ENCODE measurements at places on chromosomes 6 and 20. TPM values are rescaled to one million over a fixed set of nuclear protein-coding genes. Genes with fewer than 3 reads are reported as not detected.

OTOR gene
- not detected for total RNA-seq

DNA sequence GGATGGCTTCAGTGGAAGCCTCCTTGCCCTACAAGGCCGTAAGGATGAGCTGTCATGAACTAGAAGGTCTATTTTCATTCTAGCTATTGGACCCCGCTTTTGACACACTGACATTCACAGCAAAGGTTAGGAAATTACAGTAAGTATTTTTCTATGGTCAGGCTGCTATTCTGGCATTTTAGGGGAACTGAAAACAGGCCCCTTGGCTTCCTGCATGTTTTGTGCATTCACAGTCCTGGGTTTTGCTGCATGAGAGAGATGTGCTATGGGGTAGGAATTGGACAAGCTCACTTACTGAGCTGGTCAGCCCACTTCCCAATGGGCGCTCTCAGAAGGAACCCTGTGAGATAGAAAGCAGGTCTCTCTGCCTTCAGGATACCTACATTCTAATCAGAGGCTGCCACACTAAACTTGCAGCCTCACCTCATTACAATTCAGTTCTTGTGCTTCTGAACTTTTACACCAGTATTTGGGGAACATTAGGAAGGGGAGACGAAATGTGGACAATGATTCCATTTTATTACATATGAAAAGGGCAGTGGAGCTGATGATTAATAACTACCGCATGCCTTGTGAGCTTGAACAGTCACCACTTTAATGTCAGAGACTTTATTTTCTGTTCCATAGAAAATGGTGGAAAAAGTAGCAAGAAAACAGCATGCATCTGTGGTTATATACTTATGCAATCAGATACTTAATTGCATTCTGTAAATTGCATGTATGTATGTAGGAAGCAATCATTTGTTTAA, 86.6 kb upstream of the TAB2 start:
- DNase-seq = no peak

- DNase-seq = no peak
Measured at GRCh38 chr6:29501106-29501505, 13.3 kb upstream of the MAS1L start.

GRCh38 chr6:39330057-39330456, 7.6 kb upstream of the KCNK16 start:
- no peak for DNase-seq

GRCh38 chr20:50320901-50321796, 130.5 kb downstream of the CEBPB start:
- no peak for DNase-seq

DNA sequence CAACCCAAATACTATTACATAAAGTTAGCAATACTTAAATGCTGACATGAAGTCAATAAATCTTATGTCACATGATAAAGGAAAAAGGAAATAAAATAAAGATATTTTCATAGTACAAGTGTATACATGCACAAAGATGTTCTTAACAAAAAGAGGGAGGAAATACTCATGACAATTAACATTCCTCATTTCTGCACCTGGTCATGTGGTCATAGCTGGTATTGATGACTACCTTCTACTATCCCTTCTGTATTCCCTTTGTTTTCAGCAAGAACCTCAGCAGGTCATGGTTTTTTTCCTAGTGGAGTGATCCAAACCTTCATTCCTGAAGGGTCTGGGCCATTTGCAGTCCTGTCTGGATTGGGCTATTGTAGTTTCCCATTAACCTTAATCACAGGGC, 43.5 kb upstream of the FYN start:
- no peak for DNase-seq

Data from glomerular endothelial cell (primary cell).